ENCODE measurements at places on chromosomes 7 and 10.

GRCh38 chr10:89563861-89564478, 28.6 kb upstream of the SLC16A12 start:
- no peak for DNase-seq

DNA sequence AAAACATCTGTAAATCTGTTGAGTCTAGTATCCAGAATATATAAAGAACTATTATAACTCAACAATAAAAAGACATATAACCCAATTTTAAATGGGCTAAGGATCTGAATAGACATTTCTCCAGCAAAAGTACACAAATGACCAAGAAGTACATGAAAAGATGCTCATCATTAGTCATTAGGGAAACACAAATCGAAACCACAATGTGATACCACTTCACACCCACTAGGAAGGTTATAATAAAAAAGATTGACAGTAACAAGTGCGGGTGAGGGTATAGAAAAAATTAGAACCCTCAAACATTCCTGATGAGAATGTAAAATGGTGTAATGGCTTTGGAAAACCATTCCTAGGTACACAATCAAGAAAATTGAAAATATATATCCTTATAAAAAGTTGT, 4.1 kb downstream of the XPNPEP1 start:
- DNase-seq: no peak

- no peak for DNase-seq
Observed at GRCh38 chr7:75596727-75597614, 104.9 kb downstream of the SPDYE5 start.

- no peak for DNase-seq
Observed at GRCh38 chr10:19977097-19977521, 160.9 kb downstream of the PLXDC2 start.

DNA sequence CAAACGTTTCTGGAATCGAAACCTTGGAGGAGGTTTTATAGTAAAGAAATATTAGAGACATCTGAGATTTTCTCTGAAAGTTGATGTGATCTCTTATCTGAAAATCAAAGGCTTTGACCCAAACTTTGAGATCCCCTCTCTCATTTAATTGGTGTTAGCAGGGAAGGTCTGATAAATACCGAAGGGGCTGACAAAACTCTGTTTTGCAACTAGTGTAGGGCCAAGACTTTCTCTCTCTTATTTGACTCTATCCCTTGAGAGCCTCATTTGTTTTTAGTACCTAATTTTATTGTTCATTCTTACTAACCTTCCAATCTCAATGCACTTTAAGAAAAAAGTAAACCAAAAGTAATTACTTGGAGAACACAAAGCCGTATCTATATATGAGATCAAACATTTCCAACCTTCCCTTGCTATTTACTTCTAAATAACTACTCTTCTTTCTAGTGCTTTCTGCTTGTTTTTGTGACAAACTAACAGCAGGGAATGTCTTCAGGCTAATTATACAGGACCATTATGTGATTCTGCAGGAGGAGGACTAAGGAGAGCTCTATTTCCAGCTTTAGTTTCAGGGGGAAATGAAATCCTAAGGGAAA, 33.4 kb upstream of the NPVF start:
- no peak for DNase-seq

GRCh38 chr7:156473476-156474240, 166.9 kb upstream of the RNF32 start:
- no peak for DNase-seq

DNA sequence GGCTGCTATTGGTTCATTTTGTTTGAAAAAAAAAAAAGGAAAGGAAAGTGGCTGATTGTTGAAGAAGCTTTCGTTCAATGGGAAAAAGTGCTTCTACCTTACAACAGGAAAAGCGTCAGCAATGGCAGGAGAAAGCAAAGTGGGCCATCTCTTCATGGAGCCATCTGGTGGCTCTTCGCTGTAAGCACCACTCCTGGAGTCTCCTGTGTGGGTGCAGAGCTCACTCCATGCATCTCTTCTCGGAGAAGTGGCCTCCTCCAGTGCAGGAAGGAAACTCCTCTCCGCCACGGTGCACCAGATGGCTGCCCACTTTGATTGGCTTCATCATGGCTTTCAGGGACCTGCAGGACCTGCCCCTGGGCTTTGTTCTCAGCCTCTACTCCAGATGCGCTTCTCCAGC, 250.9 kb downstream of the PTEN start:
- DNase-seq: no peak

GRCh38 chr10:61135276-61135721, 191.3 kb upstream of the RHOBTB1 start:
- no peak for DNase-seq

DNA sequence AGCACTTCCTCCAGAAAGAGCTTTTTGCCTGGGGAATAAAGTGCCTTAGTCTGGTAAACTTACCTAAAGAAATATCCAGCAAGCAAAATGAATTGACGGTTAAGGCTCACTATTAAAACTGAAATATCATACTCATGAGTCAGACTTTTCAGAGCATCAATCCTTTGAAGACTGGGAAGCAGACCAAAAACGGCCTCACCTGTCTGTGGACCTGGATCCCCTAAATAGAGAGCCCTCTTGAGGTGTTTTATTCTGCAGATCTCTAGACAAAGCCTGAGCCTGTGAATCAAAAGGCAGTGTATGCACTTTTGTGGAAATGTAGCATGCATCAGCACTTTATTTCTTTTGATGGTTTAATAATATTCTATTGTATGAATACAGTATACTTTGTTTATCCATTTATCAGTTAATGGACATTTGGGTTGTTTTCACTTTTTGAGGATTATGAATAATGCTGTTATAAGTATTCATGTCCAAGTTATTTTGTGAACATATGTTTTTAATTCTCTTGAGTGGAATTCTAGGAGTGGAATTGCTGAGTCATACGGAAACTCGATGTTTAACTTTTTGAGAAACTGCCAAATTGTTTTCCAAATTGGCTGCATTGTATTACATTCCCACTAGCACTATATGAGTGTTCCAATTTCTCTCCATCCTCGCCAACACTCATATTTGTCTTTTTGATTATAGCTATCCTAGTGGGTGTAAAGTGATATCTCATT, 449.0 kb upstream of the IGFBP3 start:
- no peak for DNase-seq

- no peak for DNase-seq
Observed at GRCh38 chr7:108838198-108838597, 268.5 kb downstream of the DNAJB9 start.

GRCh38 chr10:45470098-45471012, 96.3 kb downstream of the ALOX5 start:
- no peak for DNase-seq

- no peak for DNase-seq
Observed at GRCh38 chr10:114869520-114869892, 47.9 kb downstream of the FHIP2A start.

DNA sequence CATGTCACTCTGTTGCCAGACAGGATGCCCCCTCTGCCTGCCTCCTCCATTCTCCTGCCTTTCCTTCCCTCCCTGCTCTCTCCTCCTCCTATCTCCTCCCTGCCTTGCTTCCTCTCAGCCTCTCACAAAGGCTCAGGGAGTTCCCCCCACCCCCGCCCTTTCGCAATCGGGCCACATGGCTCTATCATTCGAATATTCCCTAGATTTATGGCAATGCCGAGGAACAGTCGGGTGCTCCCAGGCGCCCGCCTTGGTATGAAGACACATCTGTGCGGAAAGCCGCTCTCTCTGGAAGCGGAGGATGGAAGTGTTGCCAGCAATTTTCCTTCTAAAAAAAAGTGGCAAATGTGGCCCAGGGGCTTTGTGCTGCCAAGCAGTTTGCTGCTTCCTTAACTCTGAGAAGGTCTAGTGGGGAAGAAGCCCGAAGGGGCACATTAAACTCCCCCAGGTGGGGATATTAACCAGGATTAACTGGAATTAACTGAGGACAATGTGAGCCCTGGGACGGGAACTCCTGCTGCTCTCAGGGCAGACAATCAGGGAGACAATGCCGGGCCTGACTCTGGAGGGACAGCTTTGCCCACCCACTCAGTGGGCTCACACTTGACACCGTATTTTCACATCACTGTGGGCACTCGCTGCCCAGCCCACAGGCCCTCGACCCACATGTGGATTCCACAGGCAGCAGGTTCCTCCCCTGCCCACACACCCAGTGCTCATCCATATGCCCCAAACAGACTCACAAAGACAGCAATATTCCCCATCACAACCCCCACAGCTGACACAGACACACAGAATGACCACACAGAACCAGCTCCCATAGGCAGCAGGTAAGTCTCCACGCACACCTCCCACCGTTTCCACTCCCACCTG, 88.4 kb upstream of the SMNDC1 start:
- no peak for DNase-seq

GRCh38 chr7:30460246-30460633, 18.3 kb downstream of the NOD1 start:
- DNase-seq: no peak

DNA sequence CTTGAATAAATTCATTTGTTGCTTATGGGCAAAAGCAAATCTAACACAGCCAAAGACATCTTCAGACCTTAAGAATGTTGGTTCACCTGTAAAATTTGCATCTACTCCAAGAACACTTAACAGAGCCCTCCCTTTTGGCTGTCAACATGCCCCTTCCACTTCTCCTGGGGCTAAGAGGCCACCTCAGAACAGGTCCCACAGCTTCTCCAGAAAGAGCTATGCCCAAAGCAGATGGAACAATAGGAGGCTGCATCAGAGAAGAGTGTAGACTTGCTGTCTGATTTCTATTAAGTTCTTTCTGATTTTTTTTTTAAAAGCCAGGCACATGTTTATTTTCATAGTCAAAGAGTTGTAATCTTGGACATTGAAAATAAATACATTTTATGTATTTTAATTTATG, 26.1 kb upstream of the TRIL start:
- no peak for DNase-seq

DNA sequence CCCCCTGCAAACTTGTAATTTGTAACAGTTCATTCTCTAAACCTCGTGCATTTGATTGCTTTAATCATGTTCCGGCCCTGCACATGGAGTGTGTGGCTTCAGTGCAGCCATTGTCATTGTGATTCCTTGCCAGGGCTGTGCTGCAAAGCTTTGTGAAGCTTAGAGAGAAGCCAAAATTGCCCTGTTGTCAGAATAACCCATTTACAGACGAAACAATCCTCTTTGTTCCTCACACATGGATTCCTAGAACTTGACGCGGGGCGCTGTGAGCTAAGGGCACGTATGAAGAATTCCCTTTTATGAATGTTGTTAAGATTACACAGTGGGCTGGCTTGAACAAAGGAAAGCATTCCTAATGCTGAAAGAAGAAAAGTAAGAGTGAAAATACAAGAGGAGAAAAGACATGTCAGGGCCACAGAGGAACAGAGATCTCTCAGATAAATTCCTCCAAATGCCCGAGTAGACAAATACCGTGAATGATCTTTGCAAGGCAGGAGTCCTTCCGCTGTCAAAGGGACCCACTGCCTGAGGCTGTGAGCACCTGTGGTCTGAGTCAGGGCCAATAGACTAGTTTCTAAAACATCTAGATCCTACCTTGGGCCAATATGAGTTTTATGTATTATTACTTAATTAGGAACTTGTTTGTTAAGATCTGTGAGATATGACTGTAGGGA, 205.4 kb upstream of the C7orf33 start:
- DNase-seq: no peak

DNA sequence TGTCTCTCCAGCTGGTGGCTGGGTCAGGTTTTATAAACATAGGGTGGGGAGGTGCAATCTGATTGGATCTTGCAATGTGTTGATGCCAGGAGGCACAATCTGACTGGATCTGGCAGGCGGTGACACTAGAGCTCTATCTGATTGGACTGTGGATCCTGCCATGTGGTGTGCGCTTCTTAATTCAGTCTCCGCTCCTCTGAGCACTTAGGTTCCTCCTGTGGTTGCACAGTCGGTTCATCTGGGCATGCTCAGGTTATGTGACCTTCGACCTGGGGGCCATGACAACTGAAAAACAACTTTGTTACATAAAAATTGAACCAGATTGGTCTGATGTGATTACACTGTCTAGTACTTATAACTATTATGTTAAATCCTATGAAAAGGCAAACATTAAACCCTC, 127.1 kb upstream of the SVIL start:
- DNase-seq: no peak

All from mesenteric fat pad (tissue), 1 donor.